Skeletal muscle cell (primary cell): ENCODE measurements at places on chromosomes 1 and 21.

- no peak for DNase-seq
Observed at GRCh38 chr1:77273891-77274290, 7.9 kb upstream of the AK5 start.

GRCh38 chr1:239633432-239633831 lies 247.1 kb downstream of the CHRM3 start:
- no peak for DNase-seq

DNA sequence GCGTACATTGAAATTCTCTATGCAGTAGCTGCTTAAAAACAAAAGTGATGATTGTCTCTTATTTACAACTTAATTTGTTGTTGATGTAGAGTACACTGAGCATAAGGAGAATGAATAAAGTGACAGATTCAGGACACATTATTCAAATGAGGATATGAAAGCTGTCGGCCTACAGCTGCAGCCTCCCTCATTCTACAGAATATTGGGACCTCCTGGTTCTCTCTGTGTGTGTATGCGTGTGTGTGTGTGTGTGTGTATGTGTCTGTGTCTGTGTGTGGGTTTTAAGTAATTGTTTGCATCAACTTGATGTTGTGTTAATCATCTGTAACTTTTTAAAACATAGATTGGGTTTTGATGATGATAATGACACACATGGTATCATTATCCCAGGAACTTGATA lies 17.9 kb downstream of the PROX1 start:
- DNase-seq = no peak

- no peak for DNase-seq
Observed at GRCh38 chr21:23886828-23887724, 1720.2 kb downstream of the MRPL39 start.

DNA sequence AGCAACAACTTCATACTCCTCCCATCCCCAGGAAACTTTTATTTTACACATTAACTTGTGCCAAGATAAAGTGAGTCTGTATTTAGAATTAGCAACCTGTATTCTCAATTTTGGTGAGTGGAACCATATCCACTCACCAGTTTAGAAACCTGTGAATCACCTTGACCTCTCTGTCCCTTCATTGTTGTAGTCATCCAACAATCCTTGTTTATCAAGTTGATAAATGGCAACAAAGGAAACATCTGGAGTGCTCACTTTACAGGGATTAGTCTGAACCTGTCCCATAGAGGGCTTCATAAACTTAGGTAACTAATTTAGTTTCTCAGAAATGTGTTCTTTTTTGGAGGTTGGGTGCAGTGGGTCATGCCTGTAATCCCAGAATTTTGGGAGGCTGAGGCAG lies 3.9 kb upstream of the CLSPN start:
- DNase-seq = no peak

DNA sequence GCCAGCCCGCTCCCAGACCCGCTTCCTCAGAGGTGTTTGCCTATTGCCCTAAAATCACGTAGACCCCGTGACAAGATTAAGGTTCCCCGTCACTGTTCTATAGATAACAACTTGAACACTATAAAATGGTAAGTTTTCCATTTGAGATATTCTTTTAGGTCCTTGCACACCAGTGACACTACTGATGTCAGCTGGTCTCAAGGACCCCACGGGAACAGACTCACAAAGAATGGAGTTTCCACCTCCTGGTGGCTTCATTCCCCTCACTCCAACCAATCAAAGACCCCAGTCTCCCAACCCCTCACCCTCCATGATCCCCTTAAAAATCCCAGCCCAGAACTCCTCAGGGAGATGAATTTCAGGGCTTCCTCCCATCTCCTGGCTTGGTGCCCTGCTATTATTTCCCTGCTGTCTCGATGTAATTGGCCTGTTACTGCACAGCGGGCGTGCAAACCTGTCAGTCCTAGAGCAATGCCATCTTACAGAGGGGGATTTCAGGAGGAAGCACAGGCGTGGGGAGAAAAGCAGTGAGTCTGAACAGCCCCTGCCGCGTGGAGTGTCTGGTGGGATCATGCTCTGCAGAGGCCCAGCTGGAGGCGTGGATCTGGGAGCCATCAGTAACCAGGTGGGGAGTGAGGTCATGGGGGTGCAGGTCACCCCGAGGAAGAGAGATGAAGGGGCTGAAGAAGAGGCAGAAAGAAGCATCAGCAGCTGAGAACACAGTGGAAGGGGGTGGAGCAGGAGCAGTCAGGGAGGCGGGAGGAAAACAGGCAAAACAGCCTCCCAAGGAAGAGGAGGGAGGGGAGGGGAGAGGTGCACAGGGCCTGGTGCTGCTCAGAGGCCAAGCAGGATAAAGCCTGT lies 35.1 kb upstream of the LBR start:
- no peak for DNase-seq

DNA sequence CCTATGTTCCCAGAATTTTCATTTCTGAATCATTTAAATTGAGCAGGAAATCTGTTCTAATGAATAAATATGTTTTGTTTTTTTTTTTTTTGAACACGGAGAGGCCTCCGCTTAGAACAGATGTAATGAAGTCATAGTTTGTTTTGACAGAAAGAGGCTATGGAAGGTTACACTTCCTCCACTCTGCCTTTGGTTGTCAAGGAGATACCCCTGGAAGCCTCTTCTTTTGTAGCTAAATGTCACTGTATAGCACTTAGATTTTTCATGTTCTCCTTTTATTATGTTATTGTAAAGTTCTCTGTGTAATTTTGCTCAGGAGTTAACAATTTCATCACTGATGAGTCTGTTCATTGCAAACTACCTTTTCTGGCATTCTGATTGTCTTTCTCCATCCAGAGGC lies 22.7 kb upstream of the GNG12 start:
- no peak for DNase-seq

- DNase-seq = no peak
Observed at GRCh38 chr1:29469457-29469856, 233.1 kb downstream of the PTPRU start.

- no peak for DNase-seq
Observed at GRCh38 chr1:201902198-201902597, 13.5 kb downstream of the SHISA4 start.

DNA sequence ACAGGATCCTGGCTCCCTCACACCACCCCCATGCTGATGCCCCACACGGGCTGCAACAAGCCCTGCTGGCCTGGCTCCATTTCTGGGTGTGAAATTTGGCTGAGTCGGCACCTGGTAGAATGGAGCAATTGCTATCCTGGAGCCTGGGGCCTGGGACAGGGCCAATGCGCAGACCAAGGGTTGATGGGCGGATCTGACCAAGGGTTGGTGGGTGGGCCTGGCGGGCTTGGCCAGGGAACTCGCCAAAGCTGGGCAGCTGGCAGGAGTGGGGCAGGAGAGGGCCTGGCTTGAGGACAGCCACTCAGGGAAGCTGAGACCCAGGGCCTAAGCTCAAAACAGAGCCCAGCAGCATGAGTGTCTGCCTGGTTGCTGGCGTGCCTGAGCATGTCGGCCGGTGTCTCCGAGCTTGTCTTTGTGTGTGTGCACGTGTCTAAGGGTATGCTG lies 70.9 kb upstream of the POU3F1 start:
- no peak for DNase-seq

DNA sequence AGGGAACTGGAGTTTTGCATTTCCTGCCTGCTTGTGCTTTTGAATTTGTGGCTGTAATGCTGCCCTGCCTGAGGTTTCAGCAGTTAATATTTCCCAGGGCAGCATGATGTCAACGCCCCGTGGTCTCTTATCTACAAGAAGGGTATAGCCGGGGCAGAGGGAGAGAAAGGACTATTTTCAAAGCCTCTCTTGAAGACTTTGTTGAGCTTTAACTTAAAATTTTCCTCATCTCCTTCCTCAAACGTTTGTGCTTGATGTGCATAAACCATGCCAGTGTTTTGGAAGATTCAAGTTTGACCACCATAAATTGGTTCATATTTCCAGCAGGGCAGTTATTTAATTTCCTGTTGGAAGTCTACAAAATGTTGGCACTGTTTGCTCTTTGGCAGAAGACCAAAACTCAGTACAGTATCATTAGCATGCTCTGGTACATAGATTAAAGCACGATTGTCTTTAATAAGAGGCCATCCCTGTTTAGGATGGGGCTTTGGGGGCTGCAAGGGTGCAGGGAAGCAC lies 43.4 kb downstream of the ROR1 start:
- no peak for DNase-seq

GRCh38 chr1:30437059-30437576 lies 286.3 kb downstream of the MATN1 start:
- no peak for DNase-seq

- DNase-seq = no peak
Observed at GRCh38 chr1:39196244-39197215, 8.0 kb upstream of the MACF1 start.

DNA sequence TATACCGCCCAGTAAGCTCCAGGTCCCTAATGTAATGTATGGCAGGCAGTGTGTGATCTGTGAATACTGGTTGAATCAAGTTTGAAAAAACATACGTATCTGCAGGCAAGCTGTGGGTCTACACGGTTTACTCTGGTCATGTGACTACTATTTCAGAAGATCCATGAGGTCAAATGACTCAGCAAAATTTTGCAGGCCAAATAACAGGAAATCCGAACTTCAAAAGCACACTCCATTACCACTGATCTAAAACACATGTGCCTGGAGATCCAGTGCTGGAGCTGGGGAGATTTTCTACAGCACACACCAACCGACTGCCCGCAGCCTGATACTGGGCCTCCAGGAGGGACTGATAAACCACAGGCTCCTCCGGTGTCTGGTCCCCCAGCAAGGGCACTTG lies 64.5 kb upstream of the SLC44A3 start:
- DNase-seq = peak; percentile 96

- no peak for DNase-seq
Observed at GRCh38 chr21:26920055-26920454, 46.8 kb downstream of the ADAMTS5 start.
